Type B pancreatic cell (in vitro differentiated cells): ENCODE measurements at places on chromosomes 4 and X.

GRCh38 chrX:39527025-39527424 is 570.7 kb downstream of the BCOR start:
- no peak for DNase-seq

DNA sequence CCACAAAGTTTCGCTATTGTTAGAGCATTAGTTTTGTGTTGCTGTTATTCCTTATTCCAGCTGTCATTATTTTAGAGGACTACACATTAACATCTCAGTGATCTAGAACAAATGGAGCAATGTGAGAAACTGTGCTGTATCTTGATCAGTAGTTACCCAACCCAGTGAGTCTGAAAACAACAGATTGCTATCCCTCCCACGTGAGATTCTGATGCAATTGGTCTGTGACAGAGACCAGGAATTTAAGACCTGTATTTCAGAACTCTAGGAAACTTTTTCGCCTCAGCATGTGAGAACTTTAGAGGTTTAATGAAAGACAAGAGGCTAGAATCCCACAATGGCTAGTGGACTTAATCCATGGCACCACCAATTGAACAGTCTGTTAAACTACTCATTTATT is 35.7 kb upstream of the CDS1 start:
- no peak for DNase-seq

GRCh38 chrX:116493271-116493670 is 30.5 kb upstream of the CT83 start:
- DNase-seq, result no peak

DNA sequence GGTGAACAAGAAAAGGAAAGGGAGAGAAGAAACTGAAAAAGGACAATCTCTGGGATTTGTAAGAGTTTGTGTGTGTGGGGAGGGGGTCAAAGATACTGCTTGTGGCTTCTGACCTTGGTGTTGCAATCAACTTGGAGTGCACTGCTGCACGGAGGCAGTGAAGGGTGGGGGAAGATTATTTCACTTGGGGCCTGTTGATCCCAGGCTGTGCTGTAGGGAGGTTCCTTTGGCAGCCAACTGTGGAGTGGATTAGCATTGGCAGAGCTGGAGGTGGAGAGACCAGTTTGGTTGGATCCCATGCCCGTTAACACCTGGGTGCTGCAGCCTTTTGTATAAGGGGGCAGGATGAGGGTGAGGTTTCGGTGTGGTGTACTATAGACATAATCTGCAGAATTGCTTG is 38.2 kb downstream of the AFF1 start:
- DNase-seq, result no peak

DNA sequence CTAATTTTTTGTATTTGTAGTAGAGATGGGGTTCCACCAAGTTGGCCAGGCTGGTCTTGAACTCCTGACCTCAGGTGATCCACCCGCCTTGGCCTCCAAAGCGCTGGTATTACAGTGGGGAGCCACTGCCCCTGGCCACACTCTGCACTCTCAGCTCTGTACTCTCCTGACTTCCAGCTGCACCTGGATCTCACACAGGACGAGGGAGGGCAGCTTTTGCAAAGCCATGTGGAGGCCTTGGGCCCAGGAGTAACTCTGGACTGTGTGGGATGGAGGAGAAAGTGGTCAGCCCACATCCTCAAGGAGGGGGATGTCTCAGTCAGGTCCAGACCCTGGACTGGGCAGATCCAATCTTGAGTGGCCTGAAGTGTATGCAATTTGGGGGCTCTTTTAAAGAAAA is 23.0 kb downstream of the NAT8L start:
- peak; percentile 56 for DNase-seq

GRCh38 chr4:127634181-127634580 is 1.4 kb downstream of the INTU start:
- DNase-seq, result no peak

GRCh38 chrX:131789664-131790063 is 233.4 kb upstream of the STK26 start:
- DNase-seq, result no peak

GRCh38 chrX:14355556-14355955 is 173.8 kb upstream of the GLRA2 start:
- no peak for DNase-seq

DNA sequence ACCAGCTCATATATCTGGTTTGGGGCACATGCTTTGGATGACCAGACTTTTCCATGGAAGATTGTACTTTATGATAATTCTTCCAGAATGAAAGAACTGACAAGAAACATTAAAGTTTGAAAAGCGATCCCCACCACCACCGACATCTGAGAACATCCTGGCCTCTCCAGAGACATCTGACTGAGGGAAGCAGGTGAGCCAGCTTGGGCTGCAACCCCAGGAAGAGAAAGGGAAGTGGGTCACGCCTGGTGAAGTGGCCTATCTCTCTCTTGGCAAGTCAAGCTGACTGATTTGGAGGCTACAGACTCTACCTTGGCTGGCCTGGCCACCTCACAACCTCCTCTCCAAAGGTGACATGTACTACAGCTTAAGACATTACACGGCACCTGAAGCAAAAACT is 20.7 kb downstream of the PARM1 start:
- no peak for DNase-seq

DNA sequence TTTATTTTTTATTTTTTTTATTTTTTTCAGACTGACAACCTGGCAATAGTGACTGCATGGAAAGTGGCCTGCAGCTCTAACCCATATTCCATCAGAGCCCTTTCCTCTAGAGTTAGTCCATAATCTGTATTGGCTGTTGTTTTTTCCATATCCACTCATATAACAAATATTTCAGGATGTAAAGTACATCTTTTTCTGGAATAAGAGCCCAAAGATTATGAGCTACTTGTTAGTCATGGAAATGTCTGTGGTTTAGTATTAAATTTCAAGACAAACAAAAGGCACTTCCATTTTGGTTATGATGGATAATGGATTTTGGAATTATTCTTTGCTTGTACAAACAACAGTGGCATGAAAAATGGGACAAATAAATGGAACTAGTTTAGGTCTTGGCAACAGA is 296.0 kb upstream of the HS3ST1 start:
- no peak for DNase-seq

DNA sequence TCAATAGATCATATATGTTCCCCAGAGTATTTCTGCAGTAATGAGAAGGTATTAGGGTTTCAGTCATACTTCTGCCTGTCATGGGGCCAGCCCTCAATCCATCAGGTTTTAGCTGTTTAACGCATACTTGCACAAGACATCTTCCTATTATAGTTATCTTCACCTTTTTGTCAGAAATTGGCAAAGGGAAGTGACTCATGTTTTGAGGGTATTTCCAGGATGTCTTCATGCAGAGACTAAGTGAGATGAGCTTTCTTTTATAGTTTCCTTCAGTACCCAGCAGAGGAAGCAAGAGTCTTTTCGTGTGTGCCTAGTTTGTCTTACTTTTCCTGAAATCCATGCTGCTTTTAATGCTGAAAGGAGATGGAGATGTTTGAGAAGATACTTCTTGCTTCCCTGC is 9.5 kb downstream of the CSTF2 start:
- no peak for DNase-seq

- no peak for DNase-seq
These were observed 125.8 kb upstream of the RXFP1 start for GRCh38 chr4:158395889-158396288.

- peak; percentile 81 for DNase-seq
These were observed 94.1 kb upstream of the GPR50 start for GRCh38 chrX:151082077-151082948.

DNA sequence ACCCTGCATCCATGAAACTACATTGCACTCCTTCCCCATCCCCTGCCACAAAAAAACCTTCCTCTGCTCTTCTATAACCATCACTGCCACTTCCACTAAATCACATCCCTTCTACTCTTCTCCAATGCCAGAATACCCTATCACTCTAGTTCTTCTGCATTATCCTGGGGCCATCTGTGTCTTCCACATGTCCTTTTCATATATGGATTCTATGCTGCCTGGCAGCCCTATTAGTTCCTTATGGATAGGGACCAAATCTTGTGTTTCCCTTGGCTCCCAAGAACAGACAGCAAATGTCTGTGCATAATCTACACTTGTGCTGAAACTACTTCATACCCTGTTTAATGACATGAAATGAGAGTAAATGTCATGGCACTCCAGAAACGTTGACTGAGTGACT is 68.0 kb downstream of the LHFPL1 start:
- DNase-seq, result no peak

DNA sequence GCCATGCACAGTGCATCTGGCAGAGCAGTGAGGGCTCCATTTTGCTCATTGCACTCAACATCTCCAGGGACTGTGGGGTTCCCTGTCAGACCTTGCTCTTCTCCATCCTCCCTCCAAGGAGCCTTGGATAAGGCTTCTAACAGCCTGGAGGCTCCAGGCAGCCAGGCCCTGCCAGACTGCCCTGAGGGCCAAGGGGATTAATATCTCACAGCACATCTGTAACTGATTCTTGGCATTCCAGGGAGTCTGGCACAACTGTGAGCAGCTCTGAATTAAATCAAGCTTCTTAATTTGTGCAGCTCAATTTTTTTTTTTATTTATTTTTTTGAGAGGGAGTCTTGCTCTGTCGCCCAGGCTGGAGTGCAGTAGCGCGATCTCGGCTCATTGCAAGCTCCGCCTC is 224.5 kb upstream of the PGRMC2 start:
- DNase-seq, result no peak

GRCh38 chr4:16767861-16768260 is 130.6 kb downstream of the LDB2 start:
- no peak for DNase-seq

GRCh38 chr4:119190354-119190753 is 22.2 kb upstream of the USP53 start:
- no peak for DNase-seq

DNA sequence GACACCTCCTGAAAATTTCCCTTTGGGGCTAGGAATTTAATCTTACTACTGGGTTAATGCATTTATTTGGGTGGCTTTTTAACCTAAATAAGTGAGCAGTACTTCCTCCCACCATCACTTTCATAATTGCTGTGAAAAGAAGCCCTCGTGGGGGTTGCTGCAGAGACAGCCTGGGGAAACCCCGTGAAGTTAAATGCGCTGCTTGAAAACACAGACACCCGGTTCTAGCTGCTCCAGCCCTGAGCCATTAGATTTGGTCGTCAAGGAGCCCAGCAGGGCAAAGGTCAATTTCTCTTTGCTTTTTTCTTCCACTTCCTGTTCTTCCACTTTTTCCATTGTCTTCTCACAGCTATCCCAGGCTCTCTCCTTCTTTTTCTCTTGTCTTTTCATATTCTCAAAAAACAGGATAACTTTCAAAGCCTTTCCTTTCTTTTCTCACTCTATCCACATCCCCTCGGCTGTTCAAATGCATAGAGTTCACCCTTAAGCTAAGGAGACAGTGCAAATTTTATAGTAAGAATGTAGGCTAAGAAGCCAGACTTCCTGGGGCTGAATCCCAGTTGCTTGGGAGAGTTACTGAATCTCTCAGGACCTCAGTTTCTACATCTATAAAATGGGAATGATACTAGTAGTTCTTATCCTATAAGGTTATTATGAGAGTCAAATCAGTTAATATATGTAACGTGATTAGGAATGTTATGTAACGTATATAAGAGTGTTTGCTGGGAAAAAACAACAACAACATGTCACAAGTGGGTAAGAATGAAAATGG is 91.5 kb upstream of the ZNF827 start:
- no peak for DNase-seq

- no peak for DNase-seq
These were observed 52.8 kb downstream of the PPP1R2C start for GRCh38 chrX:42725196-42725595.

DNA sequence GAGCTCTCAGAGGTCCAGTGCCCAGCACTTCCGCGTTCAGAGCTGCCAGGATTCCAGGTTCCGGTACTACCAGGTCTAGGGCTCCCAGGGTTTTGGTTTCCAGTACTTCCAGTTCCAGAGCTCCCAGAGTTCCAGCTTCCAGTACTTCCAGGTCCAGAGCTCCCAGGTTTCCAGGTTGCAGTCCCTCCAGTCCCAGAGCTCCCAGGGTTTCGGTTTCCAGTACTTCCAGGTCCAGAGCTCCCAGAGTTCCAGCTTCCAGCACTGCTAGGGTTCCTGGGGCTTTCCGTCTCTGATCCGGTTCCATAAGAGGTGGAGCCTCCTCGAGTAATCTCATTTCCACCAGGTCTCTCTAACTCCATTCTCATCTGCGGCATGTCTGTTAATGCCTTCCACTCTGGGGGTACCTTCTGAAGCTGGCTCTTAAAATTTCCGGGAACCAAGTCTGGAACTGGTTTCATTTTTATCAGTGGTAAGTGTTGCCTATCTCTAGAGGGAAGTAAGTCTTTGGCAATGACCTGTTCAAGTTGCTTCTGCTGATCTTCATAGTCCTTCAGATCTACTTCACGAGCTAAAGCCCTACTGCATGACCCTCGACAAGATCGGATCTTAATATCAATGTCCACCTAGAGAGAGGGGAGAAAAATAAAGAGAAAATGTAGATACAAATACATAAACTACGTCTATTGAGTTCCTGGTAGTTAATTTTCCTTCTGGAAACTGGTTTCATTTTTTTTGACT is 4.1 kb downstream of the FGA start:
- no peak for DNase-seq

GRCh38 chr4:92501456-92501855 is 197.7 kb downstream of the GRID2 start:
- no peak for DNase-seq

GRCh38 chr4:47837094-47837907 is 566 bp downstream of the CORIN start:
- peak; percentile 75 for DNase-seq

GRCh38 chr4:6011686-6012085 is 6.5 kb downstream of the C4orf50 start:
- DNase-seq, result no peak

DNA sequence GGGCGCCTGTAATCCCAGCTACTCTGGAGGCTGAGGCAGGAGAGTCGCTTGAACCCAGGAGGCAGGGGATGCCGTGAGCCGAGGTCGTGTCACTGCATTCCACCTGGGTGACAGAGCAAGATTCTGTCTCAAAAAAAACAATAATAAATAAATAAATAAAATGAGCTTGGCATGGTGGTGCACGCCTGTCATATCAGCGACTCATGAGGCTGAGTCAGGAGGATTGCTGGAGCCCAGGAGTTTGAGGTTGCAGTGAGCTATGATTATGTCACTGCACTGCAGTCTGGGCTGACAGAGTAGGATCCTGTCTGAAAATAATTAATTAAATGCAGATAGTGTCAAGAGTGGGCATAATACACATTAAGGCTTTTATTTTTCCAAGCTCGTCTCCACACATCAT is 77.5 kb downstream of the DHRSX start:
- DNase-seq, result no peak

DNA sequence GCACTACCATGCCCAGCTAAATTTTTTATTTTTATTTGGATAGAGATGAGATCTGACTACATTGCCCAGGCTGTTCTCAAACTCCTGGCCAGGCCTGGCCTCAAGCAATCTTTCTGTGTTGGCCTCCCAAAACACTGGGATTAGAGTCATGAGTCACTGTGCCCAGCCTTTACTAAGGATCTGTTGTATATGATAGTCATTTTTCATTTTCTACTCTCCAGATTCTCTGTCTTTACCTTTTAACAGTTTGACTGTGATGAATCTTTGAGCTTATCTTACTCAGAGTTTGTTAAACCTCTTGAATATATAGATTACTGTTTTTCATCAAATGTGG is 161.8 kb downstream of the FNIP2 start:
- DNase-seq, result no peak

DNA sequence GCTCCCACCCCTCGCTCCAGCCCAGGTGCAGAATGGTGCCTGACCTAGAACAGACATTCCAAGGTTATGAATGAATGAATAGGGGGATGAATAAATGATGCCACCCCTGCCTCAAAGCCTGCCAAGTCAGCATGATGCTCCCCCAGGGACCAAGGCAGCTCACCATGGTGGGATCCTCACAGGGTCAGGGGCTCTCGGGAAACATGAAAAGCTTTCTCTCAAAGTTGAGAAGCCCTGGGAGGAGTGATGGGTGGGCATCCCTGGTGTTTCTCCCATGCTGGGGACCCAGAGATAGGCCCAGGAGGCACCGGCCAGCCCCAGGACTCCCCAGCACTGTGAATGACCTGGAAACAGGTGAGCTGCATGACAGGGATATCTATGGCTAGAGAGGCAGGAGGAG is 58.9 kb downstream of the HTRA3 start:
- no peak for DNase-seq
